ENCODE measurements at places on chromosomes 16 and 17.

DNA sequence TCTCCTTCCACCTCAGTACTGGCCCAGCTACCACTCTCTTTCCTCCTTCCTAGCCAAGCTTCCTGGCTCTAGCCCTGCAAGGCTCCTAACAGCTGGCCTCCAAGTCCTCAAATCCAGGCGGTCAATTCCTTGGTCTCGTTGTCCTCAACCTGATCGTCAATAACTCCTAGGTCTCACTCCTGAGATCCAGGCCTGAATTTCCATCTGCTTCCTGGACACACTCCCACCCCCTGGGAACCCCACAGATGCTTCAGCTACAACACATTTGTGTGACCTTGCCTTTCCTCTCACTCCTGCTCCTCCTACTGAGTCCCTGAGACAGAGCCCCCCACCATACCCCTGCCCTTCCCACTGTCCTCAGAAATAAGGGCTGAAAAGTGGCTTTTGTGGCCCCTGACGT, 2.3 kb downstream of the ENKD1 start:
- no peak for DNase-seq

DNA sequence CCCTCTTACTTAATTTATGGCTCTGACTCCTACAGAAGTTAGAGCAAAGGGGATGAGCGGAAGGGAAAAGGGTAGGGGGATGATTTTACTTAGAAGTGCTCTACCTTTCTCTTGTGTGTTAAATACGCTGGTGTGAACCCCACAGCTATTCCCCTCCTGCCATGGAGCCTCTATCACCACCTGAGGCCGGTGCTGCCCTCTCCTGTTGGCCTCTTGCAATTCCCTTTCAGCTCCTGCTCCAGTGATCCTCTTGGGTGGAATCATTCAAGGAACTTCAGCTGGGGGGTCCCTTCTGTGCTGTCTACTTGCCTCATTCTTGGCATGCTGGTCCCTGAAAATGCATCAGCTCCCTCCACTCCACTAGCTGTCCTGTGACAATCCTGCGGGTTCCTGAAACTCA, 41.8 kb upstream of the CDH8 start:
- no peak for DNase-seq

DNA sequence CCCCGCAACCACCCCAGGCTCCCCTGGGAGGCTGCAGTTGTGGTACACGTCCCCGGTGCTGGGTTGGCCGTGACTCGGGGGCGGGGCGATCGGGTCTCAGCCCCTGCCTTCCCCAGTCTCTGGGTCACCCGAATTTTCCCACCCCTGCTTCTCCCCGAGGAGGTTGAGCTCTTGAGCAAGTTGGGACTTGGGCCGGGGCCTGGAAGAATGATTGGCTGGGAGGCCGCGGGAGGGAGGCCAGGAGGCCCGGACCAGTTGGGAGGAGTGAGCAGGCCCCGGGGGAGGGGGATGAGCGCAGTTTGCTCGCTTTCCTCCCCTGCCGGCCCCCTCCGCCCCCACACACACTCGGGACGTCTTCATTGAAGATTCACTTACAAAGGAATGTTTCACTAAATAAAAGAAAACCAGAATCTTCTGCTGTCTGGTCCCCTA, 4.5 kb upstream of the HEXIM1 start:
- no peak for DNase-seq

DNA sequence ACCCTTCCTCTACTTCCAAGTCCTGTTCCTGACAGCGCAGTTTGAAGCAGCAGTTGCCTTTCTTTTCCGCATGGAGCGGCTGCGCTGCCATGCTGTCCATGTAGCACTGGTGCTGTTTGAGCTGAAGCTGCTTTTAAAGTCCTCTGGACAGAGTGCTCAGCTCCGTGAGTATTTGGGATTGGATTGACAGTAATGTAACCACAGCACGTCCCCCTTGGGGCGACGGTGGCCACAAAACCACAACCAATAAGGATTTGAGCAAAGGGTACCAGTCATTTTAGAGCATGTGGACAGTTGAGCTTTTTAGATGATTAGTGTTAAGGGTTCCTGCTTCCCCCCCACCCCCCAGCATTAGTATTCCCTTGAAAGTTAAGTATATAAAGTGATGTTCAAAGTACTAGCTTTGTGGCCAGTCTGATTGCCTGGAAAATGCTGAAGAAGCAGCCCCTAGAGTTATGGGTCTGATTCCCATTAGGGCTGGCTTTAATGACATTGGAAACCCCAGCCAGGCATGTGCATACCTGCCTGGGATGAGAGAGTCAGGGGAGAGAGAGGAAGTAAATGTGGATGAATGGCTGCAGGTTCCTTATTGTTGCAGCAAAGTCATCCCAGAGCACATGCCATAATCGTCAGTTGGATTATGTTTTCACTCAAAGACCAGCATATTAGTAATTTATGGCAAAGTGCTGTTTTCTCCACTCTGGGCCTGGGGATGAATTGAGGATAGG, 31.6 kb upstream of the SLC12A3 start:
- DNase-seq = no peak

DNA sequence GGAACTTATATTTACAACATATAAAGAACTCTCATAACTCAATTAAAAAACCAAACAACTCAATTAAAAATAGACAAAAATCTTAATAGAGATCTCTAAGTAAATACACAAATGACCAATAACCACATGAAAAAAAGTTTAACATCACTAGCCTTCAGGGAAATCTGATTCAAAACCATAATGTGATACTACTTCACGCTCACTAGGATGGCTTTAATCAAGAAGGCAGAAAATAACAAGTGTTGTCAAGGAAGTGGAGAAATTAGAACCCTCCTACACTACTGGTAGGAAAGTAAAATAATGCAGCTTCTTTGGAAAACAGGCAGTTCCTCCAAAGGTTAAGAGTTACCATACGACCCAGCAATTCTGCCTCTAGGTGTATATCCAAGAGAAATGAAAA, 8.4 kb downstream of the PHF12 start:
- no peak for DNase-seq

DNA sequence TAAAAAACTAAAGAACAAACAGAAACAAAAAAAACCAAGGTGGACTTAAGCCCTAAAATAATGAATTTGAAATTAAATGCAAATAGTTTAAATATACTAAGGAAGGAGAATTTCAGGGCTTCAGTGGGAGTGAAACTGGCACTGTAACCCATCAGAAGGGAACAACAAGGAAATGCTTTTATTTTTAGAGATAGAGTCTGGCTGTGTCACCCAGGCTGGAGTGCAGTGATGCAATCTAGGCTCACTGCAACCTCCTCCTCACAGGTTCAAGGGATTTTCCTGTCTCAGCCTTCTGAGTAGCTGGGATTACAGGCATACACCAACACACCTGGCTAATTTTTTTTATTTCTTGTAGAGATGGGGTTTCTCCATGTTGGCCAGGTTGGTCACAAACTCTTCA, 625.2 kb upstream of the CDH8 start:
- DNase-seq = no peak

DNA sequence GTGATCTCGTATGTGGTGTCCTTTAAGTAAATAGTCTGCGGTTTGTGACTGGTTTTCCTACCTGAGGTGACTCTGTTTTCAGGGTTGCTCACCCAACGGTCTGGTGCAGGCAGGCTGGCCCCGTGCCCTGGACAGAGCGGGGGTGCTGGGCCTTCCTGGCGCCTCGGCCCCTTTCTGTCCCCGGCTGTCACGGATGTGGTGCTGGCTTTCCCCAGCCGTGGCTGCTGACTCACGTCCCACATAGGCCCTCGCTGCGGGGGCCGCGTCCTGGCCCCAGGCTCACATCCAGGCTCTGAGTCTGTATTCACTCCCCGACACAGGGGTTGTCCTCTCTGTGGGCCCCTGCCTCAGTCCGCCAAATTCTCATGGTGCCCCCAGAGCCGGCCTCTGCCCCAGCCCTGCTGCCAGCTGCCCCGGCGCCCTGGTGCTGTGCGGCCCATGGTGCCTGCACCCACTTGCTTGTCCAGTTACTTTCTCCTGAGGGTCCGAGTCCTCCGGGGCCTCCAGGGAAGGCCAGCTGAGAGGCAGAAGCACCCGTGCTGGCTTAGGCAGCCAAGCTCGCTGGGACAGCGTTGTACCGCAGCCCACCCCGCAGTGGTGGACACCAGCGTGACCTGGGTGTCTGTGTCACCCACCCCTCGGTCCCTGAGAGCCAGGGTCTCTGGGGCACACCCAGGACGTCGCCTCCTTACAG, 5.9 kb downstream of the CHMP6 start:
- no peak for DNase-seq

DNA sequence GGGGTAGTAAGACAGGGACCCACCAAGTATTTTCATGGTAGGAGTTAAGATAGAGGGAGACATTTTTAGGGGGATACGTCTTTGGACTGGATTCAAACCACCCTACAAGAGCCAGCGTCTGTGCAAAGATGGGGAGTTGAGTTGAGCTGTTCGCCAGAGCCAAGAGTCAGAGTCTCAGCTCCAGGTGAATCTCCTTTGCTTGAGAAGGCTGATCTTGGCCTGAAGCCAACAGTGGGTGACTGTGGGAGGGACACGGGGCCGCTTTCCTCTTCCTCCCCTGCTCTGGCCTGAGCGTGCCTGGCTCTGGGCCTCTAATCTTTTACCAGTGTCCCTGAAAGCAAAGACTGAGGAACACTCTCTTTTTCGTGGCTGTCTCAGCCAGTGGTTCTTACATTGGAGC, 5.4 kb downstream of the TLE7 start:
- no peak for DNase-seq

- DNase-seq = no peak
Observed at GRCh38 chr16:76278980-76279379, 1.8 kb downstream of the CNTNAP4 start.

Measured in mesenteric fat pad (tissue), 1 donor.